ENCODE measurements at places on chromosomes 6 and 20.

DNA sequence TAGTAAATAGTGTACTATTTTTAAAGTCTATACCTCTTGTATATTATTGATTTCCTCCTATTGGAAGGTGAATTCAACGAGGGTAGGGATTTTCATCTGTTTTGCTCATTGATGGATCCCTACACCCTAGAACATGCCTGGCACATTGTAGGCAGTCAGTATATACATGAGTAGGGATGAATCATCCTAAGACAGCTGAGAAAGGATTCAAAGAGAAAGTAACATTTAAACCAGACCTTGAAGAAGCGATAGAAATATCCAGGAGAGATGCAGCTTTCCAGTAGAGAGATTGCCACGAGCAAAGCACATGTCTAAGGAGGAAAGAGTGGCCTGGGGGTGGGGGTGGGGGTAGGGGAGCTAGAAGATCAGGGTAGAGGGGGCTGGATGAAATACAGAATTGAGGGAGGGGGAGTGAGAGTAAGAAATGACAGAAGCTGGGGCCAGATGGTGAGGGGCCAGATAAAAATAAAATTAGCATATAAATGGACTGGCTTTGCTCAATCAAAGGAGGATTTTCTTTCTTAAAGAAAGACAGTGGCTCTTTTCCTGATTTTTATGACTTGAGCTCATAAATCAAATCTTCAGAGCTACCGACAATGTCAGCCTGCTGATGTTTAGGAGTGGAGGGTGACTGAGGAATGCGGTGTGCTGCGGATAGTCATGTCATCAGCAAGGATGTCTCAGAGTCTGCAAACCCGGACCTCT, 168.2 kb downstream of the SAMD5 start:
- DNase-seq = no peak

DNA sequence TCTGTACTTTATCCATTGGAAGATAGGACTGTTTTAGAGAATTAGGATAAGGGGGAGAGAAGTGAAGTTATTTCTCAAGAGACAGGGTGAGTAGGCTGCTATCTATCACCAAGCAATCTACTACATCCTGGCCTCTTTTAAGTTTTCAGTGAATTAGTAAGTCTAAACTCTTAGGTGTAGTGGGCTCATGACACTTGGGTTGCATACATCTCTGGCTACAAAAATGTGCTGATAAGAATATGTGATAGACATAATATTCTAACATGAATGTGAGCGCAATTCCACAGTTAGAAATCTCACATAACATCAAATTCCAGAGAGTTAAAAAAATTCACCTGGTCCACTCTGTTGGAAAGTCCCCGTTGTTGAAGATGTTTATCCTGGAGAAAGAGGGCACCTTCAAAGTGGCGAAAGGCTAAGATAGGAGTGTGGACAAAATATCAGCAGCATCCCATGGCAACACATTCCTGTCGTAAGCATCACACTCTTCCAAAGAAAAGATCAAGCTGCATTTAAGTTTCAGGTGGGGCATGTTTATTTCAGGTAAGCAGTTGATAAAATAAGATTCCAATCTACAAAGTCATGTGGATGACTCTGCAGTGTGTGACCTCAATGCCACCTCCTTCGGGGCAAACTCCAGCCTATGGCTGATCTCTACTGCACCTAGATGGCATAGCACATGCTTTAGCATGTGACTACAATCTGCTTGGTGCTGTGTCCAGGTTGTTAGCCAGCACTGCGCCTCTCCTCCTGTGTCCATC, 111.7 kb upstream of the NEDD9 start:
- DNase-seq = no peak

- no peak for DNase-seq
Measured at GRCh38 chr20:2163757-2164156, 62.1 kb downstream of the STK35 start.

GRCh38 chr6:34201455-34202107, 35.1 kb upstream of the HMGA1 start:
- no peak for DNase-seq

DNA sequence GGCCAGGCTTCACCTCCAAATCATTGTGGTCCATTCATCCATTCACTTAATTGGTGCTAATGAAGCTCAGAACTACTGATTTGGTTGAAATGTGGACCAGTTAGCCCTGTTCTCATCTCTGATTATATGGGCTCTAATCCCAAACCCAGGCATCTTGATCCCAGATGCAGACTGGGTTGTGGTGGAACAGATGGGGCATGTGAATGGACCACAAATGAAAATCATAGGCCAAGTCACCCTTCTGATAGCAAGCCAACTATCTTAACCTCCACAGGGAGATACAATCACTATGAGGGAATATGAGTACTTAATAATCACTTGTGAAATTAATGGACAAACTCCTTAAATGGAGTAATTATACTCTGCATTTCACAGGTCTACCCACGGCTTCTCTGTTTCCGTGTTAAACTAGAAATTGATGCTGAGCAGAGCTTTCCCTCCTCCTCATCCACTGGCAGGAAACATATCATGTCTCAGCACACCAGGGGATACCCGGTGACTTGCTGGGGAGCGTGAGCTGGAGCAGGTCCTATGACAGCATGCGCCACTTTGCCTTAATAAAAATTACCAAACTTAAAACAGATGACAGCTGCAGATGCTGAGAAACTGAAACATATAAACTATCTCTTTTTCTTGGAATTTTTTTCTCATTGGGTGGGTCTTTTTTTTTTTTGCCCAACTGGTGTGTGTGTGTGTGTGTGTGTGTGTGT, 108.8 kb upstream of the HEY2 start:
- DNase-seq = no peak

- peak; percentile 71 for DNase-seq
Measured at GRCh38 chr6:42782689-42783176, 881 bp downstream of the BICRAL start.

- DNase-seq = no peak
Measured at GRCh38 chr6:23655525-23655924, 470.5 kb upstream of the NRSN1 start.

DNA sequence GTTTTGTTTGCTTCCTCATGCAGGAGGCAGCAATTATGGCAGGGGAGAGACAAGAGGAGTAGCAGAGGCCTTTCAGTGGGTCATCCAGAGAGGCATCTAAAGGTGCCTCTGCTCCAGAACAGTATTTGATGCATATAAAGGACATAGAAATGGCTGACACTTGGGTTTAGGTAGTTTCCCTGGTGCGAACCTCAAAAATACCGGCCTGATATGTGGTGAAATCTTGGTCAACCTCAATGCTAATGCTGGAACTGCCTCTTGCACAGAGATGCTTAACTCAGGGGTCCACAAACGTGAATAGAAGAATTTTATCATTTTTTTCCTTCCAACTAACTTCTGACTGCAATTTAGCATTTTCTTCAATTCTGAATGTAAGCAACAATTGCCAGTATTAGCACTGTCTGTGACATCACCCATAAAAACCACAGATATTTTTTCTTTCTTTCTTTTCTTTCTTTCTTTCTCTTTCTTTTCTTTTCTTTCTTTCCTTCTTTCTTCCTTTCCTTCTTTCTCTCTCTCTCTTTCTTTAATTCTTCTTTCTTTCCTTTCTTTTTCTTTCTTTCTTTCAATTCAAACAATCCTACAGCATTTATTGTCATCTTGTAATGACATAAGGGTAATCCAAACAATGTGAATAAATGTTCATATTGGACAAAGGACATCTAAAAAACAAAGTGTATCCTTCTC, 180.0 kb upstream of the UST start:
- DNase-seq = no peak

DNA sequence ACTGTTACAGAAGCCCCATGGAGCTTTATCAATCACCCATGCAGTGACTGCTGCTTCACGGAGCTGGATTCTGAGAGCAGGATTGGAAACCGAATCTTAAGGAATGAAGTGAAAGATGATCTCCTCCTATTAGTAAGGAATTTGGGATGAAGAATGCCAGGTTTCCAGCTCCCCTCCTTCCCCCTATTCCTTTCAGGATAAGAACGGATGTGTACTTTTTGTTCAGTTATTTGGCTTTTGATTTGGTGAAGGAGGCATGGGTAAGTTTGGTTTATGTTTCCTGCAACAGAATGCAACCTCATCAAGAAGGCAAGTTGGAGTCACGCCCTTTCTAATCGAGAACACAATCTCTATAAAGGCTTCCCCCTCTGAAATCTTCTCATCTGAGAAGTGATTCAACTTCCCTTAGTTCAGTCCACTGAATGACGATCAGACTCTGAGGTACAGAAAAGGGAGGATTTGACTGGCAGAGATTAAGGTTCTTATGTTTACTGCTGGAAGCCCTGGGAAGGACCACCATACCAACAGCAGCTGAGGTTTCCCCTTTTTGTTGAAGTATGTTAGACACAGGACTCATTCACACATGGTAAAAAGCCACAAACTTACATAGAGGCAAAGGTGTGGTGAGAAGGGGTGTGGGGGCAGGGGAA, 5.5 kb downstream of the ELMO2 start:
- no peak for DNase-seq

GRCh38 chr20:36519012-36519719, 22.2 kb upstream of the MYL9 start:
- DNase-seq = no peak

GRCh38 chr20:17715075-17715474, 15.3 kb downstream of the BANF2 start:
- DNase-seq = no peak

DNA sequence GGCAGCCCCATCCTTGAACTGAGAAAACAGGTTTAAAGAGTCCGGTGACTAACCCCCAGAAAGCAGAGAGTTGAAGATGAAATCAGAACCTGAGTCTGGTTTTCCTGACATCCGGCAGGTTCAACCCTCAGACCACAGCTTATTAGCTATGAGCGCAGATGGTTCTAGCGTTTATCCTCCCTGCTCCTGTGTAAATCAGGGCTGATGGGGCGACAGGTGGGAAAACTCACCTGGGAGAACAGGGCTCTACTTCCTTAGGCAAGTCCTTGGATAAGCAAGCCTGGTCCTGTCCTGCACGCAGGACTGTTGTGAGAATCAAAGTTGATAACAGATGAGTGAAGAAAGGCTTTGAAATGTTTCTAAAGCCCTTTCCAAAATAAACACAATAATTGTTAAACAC, 31.4 kb downstream of the GHRH start:
- no peak for DNase-seq

GRCh38 chr6:120083186-120083585, 733.6 kb upstream of the MAN1A1 start:
- DNase-seq = no peak

- DNase-seq = no peak
Measured at GRCh38 chr20:20317195-20317594, 50.7 kb upstream of the INSM1 start.

GRCh38 chr6:43228951-43229802, at the start of gene DNPH1:
Gene DNPH1, minus strand, starts transcription at chr6:43229481. Its CDS starts 25 bp downstream, at chr6:43229456.
- peak; percentile 72 for DNase-seq

DNA sequence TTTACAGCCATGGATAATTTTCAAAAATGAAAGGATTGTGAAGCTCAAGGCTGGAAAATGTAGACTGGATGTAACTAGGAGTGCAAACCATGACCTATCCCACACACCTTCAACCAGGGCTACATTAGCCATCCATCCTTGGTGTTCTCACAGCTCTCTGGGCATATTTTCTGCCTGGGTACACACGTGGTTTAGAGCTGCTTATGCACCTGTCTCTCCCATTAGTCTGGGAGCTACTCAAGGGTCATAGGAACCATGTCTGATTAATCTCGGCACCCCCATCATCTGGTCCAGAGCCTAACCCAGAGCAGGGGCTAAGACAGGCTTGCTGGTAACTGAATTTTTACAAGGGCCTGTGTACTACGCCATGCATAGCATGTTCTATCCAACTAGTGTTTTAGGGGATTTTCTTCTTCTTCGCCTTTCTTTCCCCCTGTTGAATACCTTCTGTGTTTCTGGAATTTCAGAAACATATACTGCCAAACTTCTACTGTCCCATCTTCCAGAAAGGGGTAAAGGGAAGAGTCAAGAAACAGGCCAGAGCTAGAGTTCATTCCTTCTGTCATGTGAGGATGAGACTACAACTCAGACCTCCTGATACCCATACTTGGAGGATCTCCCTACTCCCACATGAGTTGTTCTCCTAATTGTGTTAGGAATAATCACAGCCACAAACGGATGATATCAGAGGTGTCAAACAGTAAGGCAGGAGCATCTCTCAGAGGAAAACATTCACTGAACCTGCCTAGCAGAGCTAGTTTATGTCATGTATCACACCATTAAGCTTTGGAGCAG, 25.4 kb upstream of the FAM83C start:
- no peak for DNase-seq

- no peak for DNase-seq
Measured at GRCh38 chr20:1702328-1702727, 44.7 kb upstream of the SIRPG start.

DNA sequence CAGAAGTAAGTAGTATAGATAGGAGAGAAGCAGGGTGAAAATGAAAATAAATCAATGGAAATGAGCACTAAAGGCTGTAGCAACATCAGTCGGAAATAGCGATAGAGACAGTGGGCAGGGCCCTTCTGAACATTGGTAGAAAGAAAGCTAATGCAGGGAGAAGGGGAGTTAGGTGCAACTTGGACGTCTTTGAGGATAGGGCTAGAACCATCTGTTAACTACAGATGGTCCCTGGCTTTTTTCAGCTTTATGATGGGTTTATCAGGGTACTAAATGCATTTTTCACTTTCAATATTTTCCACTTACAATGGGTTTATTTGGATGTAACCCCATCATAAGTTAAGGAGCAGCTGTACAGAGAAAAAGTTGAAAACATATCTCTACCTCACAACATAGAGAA, 72.8 kb upstream of the CNR1 start:
- no peak for DNase-seq

- DNase-seq = no peak
Measured at GRCh38 chr6:166922937-166923336, 33.4 kb downstream of the RNASET2 start.

DNA sequence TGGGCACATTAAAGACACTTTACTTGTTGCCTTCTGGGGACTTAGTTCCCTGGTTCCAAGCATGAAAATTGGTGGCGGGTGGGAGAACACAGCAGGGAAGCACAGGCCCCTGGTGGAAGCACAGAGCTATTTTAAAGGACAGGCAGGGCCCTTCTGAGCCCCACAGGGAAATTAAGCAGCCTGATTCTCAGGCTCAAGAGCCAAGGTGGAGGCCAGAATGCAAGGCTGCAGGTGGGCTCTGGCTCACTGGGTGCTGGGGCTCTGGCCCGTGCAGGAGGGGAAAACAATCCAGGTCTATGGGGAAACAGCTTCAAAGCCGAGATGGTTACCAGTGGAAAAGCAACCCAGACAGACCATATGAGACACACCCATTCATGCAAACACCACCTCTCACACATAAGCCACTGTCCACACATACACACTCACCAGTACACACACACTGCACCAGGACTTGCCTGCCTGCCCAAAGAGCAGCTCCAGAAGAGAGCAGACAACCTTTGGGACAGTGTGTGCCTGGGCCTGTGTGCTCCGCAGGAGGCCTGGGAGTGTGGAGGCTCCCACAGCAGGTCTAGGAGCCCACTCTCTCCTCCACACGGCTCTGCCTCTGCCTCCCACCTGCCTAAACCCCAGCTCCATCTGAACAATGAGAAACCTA, 30.6 kb downstream of the TFEB start:
- DNase-seq = no peak

- no peak for DNase-seq
Measured at GRCh38 chr6:46377209-46377608, 114.0 kb downstream of the RCAN2 start.

GRCh38 chr6:158803733-158804143, 15.4 kb downstream of the EZR start:
- DNase-seq = no peak
